ENCODE measurements at places on chromosomes 5 and 9. TPM values are rescaled to one million over a fixed set of nuclear protein-coding genes. Genes with fewer than 3 reads are reported as not detected.

TMOD1 gene
- 0.11 TPM for total RNA-seq

KCNMB1 gene
- total RNA-seq = not detected

LVRN gene
- not detected for total RNA-seq

FCN2 gene
- total RNA-seq = not detected

CCIN gene
- 0.56 TPM for total RNA-seq

DMRT1 gene
- total RNA-seq = not detected

TCF7 gene
- 538 TPM for total RNA-seq

RGS7BP gene
- total RNA-seq = not detected

ECSCR gene
- total RNA-seq = not detected

SH3GLB2 gene
- 68.3 TPM for total RNA-seq

OR2S2 gene
- not detected for total RNA-seq

TXNDC8 gene
- total RNA-seq = not detected

FOXD4 gene
- not detected for total RNA-seq

RAB14 gene
- total RNA-seq = 58.8 TPM

SOX30 gene
- not detected for total RNA-seq

TUSC1 gene
- total RNA-seq = not detected

PLEKHG4B gene
- total RNA-seq = not detected

NEURL1B gene
- total RNA-seq = 0.05 TPM

Measured in CD8-positive, alpha-beta T cell (primary cell).